ENCODE measurements at places on chromosomes 1 and 21.
A peak's percentile ranks its signal among the peaks of the same experiment; 100 is the strongest.

GRCh38 chr1:59500950-59501742 lies 204.3 kb downstream of the FGGY start:
- no peak for DNase-seq

- DNase-seq = no peak
Observed at GRCh38 chr1:235545292-235545930, 41.2 kb upstream of the B3GALNT2 start.

DNA sequence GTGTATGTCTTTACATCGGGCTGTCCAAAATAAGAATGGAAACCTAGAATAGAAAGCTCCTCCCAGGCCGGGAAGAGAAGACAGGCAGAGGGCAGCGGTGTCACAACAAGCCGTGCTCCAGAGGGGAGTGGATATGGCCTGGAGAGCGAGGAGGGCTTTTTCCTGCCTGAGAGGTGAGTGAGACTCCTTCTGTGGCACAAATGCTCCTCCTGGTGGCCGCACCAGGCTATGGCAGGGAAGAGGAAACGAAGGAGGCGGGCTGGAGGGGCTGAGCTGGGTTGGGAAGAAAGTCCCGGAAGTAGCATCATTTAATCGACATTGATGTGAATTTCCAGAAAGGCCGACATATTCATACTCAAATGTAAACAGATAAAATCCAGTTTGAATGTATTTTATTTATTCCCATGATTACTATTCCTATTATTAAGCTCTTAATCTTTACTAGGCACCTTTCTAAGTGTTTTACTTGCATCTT lies 54.7 kb downstream of the MEF2D start:
- DNase-seq = peak; percentile 88

- no peak for DNase-seq
Observed at GRCh38 chr1:33970148-33970825, 106.4 kb downstream of the HMGB4 start.

GRCh38 chr1:155871390-155871789 lies 12.0 kb downstream of the SYT11 start:
- no peak for DNase-seq

DNA sequence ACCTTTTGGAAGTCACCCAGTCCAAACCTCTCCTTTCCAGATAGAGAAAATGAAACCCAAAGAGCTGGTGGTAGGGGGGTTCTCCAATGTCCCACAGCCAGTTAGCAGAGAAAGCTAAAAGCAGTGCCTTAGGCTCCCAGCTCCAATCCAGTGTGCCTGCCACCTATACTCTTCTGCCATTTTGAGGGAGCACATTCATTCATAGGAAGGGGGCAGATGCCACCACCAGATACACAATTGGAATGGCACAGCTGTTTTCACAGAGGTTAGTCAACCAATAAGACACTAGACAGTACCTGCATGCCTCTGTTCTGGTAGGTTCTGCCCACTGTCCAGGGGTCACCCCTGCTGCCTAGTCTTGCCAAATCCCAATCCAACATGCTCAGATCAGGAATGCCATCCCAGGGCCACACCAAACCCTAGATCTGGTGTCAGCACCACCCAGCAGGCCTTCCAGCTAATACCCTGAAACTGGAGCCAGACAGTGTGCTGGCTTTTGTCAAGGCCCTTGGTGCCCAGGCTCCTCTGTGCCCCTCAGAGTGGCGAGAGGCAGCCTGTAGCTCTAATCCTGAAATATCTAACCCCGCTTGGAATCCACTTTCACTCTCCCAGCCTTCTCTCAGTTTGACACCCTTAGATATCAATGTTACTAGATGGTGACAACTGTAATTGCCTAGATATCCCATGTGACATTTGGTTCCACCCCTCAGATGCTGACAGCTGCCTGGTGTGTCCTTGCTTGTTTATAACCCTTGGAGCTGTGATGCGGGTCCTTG lies 178.6 kb downstream of the TGFBR3 start:
- no peak for DNase-seq

DNA sequence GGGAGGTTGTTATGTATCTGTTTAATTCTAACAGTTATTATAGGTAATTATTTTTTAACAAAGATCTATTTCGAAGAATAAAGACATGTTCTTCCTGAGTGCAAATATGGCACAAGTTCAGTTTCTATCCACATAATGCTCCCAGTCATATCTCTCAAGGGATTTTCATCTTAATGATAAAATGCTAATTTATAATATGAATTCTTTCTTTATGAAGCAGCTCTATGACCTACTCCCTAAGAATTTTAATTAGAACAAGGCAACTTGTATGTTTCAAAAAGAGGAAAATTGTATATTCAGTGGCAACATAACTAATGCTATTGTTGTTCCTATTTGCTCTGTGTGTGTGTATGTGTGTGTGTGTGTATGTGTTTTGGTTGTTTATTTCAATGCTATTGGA lies 1222.1 kb upstream of the NCAM2 start:
- no peak for DNase-seq

GRCh38 chr1:59318271-59318860 lies 21.5 kb downstream of the FGGY start:
- peak; percentile 41 for DNase-seq

DNA sequence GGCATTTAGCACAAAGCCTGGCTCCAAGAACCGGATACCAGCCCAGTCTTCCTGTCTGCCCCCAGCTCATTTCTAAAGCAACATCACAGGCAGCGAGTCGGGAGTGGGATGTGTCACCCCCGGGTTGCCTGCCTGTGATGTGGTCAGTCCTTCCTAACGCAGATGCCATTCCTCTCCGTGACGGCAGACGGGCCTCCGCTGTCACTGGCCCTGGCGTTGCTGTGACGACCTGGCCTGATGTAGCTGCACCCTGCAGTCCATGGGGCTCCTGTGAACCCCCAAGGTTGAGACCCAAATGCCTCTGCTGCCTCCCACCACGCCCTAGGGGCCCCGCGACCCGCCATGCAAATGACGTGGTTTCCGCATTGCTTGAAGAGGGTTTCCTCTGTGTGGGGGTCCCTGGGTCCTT lies 12.3 kb downstream of the TNFRSF1B start:
- peak; percentile 91 for DNase-seq

DNA sequence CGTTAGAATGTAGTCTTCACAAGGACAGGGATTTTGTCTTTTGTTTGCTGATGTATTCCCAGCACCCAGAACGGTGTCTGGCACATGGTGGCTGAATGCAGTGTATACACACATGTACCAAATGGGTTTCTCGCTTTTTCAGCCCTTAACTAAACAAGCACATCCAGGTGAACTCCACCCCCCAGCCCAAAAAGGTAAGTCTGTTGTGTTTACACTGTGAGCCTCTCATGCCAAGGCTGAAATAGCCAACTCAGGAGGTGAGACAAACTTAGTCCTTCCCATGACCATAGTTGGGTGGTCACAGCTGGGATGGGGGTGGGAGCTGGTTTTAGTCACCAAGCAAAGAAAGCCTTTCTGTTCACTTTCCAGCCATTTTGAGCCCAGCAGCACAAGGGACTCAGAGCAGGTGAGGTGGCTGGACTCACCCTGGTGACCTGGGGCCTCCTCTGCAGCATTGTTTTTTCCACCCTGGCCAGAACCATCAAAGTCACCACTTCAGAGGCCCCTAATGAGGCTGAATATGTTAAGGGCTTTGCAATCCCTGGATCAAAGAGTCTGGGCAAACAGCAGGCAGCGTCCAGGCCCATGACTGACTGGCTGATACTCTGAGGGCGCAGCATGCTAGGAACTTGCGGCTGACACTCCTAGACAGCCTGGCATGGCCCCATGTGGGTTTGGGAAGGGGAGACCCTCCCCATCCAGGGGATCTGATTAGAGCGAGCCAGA lies 8.7 kb downstream of the TENT5B start:
- no peak for DNase-seq

- no peak for DNase-seq
Observed at GRCh38 chr1:174964972-174965361, 34.8 kb upstream of the CACYBP start.

GRCh38 chr21:28550057-28550825 lies 442.4 kb downstream of the LTN1 start:
- no peak for DNase-seq

GRCh38 chr1:237226177-237226944 lies 184.4 kb downstream of the RYR2 start:
- no peak for DNase-seq

Measured in AG08395 (cell line).